ENCODE measurements at places on chromosomes 2 and 18.

DNA sequence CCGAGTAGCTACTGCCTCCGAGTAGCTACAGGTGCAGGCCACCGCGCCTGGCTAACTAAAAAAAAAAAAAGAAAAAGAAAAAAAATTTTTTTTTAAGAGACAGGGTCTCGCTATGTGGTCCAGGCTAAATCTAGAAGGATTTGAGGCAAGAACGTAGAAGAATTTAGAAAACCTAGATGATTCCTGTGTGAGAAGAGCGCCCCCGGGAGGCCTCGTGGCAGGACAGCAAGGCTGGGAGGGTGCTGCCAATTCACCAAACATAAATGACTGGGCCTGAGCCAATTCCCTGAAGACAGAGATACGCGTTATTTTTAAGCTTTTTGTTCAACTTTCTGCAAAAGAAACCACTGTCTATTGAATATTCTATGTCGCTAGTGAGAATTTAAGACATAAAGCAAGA is 90.1 kb upstream of the TGFA start:
- DNase-seq = no peak

DNA sequence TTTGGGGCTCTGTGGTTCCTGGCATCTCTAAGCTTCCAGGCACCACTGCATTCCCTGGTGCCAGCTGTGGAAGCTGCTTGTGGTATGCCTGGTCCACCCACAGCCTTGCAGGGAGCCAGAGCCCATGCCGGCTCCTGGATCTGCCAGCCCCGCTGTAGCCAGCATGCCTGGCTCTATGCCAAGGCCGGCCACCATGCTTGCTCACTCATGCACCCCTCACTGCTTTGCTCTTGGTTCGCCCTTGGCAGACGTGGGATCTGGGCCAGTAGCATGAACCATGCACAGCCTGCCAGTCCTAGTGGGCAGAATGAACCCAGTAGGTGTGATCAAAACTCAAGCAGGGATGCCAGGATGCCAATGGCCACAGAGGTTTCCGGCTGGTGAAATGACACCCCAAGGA is 634.2 kb upstream of the TMEFF2 start:
- no peak for DNase-seq

GRCh38 chr2:98803405-98804264 is 72.7 kb upstream of the MGAT4A start:
- DNase-seq = no peak

- no peak for DNase-seq
These were observed 151.2 kb downstream of the CAPN13 start for GRCh38 chr2:30656079-30656478.

DNA sequence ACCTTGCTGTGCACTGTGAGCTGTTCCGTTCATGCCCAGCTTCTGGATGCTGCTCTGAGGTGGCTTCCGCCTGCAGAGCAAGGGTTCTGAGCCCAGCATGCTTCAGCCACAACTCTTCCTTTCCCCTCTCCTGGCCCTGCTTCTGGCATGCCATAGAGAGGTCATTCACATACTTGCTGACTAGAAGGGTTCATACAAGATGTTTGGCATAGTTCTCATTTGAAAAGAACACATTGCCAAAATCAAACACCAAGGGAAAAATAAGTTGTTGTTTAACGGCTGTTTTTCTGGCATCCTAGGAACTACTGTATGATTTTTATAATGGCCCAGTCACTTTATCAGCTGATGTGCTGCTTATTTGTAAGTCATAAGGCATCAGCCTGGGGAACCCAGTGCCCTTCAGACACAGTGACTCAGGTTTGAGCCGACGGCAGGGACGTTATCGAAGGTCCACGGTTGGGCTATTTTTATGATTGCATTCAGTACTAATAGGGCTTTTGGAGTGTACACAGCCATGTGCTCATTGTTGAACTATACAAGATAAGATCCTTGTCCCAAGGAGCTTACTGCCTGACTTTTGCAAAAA is 53.9 kb upstream of the CTAGE1 start:
- no peak for DNase-seq

DNA sequence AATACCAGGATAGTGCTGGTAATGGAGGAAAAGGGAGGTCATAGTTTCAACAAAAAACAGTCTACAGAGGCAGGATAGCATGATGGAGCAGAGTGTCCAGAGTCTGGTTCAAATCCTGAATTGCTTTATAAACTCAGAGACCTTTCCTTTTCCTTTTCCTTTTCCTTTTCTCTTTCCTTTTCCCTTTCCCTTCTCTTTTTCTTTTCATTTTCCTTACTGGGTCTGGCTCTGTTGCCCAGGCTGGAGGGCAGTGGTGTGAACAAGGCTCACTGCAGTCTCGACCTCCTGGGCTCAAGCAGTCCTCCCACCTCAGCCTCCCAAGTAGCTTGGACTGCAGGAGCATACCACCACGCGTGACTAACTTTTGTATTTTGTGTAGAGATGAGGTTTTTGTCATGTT is 31.7 kb downstream of the GIGYF2 start:
- DNase-seq = no peak

GRCh38 chr18:3966246-3966641 is 488.9 kb downstream of the DLGAP1 start:
- DNase-seq = no peak

Measured in stimulated activated CD8-positive, alpha-beta memory T cell treated with anti-CD3 and anti-CD28 coated beads, Interleukin-2, amount 100 ng/mL, for 48 hours (primary cell).